ENCODE measurements at places on chromosomes 6 and 20.

DNA sequence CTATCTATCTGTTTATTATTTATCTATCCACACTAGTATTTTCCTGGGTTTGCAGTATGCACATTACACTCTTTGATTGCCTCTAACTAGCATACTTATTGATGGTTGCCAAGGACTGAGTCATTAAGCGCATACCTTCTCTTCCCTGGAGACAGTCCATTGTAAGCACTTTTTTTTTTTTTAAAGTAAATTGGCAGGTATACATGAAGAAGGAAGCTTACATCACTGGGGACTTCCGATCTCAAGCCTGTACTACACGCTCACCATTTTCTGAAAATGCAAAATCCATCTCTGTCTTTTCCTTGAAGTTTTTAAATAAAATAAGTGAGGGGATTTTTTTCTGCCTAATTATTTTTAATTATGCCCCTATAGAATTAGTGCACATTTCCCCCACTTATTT lies 63.5 kb downstream of the HMGN3 start:
- no peak for DNase-seq

DNA sequence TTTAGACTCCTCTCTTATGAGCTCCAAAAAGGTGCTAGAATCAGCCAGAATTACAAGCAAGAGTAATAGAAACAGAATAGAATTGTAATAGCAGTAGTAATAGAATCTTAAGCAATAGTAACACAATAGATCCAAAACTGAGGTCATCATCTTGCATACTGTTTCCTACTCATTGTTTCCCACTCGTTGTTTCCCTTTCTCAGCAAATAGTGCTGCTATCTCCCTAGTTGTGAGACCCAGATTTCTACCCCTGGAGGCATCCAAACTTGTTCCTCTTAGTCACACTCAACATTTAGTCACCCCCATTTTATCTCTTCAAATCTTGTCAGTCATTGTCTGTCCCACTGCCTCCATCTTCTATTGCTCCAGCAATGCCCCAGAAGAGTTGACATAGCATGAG lies 356.9 kb upstream of the MARCKS start:
- no peak for DNase-seq

- DNase-seq = no peak
These were observed 68.4 kb upstream of the SMLR1 start for GRCh38 chr6:130758813-130759212.

- no peak for DNase-seq
These were observed 52.4 kb downstream of the CEBPB start for GRCh38 chr20:50242863-50243609.

DNA sequence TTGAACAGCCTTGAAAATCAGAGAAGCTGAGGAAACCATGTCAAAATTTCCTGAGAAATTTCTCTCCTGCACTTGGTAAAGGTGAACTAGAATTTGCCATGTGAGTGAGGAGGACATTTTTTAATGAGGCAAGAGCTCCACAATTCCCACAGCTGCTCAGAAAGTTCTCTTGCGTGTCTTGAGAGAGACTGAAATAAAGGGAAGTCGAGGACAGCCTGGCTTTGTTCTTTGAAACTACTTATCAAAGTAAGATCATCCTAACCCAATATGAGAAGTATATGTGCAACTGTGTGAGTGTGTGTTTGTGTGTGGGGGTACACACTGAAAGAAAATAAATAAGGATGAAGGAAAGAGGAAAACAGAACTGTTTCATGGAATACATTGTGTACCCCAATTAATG lies 163.4 kb downstream of the SLC24A3 start:
- DNase-seq = no peak

DNA sequence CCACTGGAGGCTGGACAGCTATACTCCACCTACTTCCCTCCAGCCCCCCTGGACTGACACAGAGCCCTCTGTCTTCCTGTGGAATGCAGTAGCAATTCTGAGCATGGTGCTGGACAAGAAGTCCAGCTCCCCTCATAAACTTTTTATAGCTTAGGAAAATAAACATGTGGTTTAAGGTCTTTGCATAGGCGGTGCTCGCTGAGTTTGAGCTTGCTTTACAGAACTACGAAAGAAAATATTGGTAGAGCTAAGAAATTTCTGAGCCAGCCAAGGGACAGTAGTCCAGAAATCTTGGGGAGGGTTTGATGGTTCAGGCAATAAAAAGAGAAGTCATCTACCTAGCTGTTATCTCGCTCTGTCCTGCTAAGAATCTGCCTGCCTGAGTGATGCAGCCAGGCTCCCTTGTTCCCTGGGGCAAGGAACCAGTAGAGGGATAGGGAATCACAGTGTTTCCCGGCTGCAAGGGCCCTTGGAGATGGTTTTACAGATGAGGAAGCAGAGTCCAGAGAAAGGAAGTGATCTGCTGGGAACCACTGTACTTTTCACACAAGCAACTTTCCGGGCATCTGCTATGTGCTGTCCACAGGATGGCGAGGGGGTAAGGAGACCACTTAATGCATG lies 343.4 kb downstream of the CDC5L start:
- DNase-seq = peak; percentile 74

Measured in HuH-7 (cell line).